ENCODE measurements at places on chromosomes 4 and X.

- DNase-seq = no peak
Measured at GRCh38 chr4:76690011-76690905, 207.7 kb downstream of the SOWAHB start.

DNA sequence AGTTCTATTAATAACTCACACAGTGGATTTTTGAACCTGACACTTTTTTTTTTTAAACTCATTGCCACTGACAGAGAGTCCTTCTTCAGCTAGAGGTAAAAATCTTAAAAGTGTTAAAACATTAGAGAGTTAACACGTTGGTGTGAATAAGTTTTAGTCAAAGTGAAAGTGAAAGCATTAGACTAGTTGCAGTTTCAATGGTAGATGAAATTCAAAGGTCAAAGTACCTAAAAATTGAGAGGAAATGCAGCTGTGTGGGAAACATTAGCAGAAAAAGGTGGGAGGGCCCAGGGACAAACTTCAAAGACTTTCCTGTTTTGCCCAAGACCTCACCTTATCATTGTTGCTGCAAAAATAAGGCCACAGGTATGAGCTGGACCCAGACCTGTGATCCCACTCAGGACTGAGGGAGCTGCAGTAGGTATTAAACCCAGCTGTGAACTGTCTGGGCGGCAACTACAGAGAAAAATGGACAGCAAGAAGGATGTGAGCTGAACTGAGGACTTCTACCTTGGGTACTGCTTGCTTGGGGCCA, 17.6 kb upstream of the GABRA4 start:
- DNase-seq = no peak

- DNase-seq = no peak
Measured at GRCh38 chr4:48722509-48723446, 57.3 kb downstream of the FRYL start.

- DNase-seq = no peak
Measured at GRCh38 chrX:69161786-69162349, 3.4 kb downstream of the PJA1 start.

DNA sequence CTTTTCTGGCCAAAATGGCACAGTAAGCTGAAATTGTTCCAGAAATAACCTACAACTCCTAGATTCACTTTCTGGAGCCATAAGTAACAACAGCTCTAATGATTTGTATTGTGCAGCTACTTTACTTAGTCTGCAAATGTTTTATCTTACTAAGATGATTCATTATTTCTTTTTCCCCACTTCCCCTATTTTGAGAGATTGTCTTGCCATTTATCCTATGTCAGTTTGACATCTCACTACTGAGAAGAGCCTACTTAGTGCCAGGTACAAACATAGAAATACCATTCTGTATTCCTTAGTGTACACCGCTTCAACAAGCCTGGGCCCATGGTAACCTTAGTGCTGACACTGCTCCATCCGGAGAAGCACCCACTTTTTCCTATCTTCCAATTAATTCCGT, 13.8 kb upstream of the STK26 start:
- DNase-seq = no peak

DNA sequence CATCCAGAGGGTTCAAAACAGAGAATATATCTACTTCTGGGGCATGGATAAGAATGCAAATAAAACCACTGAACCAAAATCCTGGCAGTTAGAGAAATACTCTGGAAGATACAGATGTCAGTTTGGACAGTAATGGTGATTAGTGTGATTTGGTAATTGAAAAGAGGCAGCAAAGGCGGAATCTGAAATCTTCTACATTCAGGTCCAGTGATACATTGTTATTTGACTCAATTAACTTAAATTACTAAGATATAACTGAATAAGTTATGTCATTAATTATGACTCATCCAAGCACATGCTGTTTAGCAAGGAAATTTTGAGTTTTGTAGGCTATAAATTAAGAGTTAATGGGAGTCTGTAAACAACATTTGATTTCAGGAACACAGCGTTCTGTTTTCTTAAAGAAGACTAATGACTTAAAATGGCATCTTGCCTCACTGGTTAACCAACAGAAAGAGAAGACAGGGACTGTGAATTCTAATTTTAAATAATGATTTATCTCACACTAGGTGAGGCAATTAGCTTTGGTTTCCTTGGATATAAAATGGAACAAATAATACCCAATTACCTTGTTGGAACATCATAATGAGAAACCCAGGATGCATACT, 937.1 kb downstream of the PDHA2 start:
- no peak for DNase-seq

- no peak for DNase-seq
Measured at GRCh38 chr4:47444031-47444430, 19.5 kb downstream of the COMMD8 start.

DNA sequence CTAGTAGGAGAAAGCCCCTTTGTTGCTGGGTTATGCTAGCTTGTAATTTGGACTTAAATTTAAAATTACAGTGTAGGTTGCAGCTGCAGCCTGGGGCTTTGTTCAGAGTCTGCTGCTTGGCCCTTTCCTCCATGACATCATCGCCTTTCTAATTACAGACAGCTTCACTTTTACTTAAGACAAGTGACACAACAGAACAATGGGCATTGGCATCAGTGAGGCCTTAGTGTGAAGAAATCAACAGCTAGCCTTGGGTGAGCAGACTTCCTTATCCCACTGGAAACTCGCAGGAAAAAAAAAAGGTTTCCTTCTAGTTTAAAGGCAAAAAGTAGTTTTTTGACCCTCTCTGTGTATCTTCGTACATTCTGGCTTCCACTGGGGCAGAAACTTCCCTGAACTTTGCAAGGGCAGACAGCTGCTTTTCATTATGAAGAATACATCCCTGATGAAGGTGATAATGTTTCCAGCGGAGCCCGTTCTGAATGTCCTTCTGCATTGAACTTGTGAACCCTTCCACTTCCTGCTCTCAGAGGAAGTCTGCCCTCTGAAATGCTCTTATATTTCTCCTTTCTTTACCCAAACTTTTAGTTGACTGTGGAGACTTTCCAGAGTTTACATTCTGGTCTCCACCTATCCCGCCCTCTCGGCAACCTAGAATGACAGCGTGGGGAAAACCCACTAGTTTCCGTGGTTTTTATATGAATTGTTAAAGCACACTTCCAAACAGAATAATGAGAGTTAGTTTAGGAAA, 123.2 kb upstream of the FAM9C start:
- DNase-seq = no peak

GRCh38 chrX:79281775-79282174, 85.4 kb downstream of the ITM2A start:
- no peak for DNase-seq

DNA sequence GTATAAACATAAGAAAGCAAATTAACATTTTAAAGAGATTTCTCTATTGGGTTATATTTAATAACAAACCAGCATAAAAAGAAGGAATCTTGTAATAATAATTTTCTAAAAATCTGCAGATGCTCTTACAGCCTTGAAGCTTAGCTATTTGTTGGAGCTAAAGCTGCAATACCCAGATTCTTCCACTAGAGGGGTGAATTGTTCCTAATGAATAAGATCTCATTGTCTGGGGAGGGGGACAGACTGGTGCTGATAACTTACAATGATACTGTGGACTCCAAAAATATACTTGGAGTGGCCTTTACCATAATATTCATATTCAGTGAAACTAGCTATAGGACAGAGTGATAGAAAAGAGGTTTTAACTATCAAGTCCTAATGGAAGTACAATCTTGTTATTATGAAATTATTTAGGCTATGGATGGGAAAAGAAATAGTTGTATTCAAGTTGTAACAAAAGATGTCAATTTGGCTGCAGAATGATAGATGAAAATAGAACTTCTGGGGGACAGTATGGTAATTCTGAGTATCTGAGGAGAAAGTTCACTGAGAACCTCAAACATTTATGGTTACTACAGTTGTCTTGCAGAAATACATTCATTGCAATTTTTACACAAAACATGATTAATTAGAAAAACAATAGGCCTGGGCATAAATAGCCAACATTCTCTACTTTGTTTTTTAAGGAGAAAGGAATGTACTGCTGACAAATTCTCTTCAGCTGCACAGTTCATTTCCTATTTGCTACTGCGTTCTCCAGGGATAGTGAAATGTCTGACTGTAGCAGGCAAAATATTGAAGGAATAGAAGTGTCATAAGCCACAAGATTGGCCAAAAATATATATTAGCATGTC, 443.3 kb downstream of the GBA3 start:
- no peak for DNase-seq

DNA sequence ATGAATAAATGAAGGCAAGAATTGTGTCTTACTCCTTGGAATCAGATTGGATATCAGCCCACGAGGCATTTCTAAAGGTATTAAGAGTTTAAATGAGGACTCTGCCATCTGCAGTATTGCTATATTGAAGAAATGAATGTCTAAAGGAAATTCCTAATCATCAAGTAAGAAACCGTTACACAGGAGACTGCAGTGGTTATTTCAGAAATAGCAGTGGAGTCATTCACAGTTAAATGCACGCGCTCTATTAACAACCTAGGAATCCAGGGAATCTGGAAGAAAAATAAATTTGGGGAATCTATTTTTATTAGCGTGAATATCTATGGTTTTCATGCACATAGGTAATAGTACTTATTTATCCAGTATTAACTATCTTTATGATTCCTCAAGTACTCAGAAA, 334.2 kb downstream of the TENM3 start:
- DNase-seq = no peak

DNA sequence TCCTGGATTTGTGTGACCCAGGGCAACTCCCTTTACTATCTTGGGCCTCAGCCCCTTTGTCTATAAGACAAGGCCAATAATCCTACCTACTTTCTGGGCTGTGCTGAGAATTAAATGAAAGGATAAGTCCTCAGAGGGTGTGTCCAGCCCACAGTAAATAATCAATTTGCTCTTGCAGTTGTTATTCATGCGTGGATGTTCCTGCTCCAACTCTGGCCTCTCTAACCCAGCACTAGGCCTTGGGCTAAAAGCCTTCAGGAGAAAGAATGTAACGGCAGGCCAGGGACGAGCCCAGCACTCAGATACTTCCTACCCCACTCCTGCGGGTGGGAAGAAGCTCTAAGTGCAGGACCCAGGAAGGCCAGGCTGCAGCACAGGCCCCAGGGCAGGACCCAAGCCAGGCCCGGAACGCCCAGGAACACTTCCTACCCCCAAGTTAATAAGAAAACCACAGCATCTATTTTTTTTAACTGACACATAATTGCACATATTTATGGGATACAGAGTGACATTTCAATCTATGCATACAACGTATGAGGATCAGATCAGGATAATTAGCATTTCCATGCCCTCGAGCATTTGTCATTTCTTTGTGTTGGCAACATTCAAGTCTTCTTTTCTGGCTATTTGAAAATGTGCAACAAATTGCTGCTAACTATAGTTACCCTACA, 179.6 kb upstream of the RBPJ start:
- no peak for DNase-seq

DNA sequence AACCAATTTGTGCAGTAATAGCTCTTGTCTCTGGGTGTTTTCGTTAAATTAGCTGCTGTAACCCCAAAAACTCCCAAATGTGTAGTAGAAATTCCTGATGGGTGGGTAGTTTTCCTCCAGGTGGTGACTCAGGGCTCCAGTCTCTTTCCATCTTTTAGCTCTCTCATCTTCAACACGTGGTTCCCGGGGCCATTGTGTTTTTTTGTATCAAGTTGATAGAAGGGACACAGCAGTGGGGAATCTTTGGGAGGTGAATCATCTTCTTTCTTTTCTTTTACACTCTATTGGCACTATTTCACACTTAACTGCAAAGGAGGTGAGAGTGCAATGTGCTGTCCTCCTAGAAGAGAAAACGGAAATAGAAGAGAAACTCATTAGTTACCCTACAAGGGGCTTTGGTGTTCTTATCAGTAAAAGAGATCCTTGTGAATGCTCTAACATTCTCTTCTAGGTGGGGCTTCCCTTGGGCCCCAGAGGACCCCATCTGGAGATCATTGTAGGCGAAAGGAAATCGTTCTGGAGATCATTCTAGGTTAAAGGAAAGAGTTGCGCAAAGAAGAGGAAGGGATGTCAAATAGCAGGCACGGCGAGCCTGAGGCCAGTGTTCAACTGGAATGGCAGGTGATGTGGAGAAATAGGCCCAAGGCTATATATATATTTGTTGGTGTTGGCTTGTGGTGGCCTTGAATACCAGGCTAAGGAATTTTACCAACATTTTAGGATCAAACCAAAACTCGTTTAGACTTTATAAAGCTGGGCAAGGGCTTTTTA, 68.2 kb upstream of the ACSL1 start:
- no peak for DNase-seq

DNA sequence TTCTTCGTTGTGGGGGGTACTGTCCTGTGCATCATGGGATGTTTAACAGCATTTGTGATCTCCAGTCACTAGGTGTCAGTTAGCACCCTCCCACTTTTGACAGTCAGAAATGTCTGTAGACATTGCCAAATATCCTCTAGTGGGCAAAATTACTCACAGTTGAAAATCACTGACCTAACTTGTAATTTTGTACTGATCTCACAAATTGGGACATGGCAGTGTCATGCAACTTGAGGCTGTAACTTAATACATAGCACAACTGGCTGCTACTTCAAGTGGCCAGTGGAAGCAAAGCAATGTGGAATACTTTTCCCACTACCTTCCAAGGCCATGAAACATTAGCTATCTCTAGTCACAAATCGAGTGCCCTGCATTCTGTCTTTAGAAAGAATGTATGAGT, 23.2 kb upstream of the TSPAN7 start:
- no peak for DNase-seq

DNA sequence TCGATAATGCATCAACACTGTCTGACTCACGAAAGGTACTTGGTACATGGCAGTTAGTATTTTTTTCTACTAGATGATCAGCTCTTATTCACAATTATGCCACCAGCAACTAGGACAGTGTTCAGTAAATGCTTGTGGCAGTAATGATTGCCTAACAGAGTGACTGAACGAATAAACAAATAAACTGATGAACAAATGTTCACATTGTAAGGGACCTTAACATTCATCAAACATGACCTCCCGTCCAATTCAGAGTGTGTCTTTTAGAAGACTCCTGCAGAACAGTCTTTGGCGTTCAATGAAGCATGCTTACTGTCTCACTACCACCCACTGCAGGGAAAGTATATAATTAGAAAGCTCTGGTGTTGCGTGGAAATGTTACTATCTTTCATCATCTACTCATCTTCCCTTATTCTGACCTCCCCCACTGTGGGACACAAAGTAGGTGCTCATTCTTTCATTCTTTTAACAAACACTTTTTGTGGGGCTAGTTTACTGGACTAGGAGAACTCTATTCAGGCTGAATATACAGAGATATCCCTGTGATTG, 319.3 kb downstream of the RAB28 start:
- no peak for DNase-seq

GRCh38 chr4:185532293-185532692, 3.0 kb downstream of the PDLIM3 start:
- DNase-seq = no peak

DNA sequence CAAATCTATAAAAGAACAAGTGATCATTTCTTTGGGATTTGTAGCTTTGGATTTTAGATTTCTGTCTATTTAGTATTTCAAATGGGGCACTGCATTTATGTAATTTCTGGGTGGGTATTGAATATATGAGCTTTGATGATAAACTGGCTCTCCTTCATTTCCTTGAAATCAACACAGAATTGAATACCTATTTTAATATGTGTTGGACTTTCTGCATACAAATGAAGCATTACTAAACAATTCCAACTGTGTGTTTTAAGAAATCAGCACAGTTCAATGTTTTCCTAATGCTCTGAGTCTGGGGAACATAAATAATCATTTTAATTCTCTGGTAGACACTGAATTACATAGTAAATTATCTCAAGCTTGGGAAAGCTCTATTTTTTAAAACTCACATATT, 42.0 kb upstream of the GBA3 start:
- no peak for DNase-seq

- DNase-seq = no peak
Measured at GRCh38 chr4:137430171-137430570, 102.1 kb downstream of the PCDH18 start.

- DNase-seq = no peak
Measured at GRCh38 chr4:87469390-87469789, 47.0 kb downstream of the NUDT9 start.
